ENCODE measurements at places on chromosomes 16 and 17.

DNA sequence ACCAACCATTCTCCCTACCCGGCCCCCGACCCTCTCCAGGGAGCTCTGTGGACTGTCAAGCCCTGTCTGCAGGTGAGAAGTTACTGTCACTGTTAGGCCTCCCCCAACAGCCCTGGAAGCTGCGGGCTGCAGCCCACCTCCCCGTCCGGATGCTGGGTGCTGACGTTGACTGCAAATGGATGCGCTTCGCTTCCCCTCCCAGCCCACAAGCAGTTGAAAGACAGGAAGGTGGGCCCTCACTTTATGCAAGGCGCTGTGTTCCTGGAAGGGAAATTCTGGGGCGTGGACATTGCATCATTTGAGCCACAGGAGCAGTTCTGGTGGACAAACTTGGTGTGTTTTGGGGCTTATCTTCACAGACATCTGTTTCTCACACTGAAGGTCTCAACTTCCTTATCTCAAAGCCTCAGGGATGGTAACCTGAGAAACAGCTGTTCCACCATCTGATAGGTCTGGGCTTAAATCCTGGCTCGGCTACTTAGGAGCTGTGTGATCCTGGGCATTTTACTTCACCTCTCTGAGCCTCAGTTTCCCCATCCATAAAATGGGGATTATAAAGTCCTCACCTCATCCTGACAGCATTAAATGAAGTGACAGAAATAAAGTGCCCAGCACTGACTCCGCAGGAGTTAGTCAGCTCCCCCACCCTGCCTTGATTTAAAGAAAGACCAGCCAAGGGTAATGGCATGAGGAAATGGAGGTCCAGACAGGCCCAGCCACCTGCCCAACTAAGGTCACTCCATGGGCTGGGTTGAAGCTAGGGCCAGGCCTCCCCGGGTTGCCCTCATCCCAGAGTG is 4.6 kb upstream of the DRC7 start:
- no peak for DNase-seq

DNA sequence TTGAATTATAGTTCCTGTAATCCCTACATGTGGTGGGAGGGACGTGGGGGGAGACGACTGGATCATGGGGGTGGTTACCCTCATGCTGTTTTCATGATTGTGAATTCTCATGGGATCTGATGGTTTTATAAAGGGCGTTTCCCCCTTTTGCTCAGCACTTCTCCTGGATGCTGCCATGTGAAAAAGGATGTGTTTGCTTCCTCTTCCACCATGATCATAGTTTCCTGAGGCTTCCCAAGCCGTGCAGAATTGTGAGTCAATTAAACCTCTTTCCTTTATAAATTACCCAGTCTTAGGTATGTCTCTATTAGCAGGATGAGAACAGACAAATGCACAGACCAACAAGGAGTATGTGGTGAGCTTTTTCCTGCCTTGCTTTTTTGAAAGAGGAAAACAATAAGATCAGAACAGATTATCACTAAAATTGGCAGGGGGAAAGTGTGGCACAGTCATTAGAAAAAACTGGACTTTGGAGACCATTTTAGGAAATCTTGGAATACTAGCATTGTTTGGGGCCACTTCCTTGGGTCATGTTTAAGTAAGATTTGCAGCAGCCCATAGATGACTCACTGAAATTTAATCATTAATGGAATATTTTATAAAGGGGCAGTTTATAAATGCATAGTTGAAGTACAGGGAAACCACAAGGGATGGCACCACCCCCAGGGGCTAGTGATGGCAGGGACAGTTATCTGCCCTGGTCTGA is 352.8 kb downstream of the CDH13 start:
- no peak for DNase-seq

DNA sequence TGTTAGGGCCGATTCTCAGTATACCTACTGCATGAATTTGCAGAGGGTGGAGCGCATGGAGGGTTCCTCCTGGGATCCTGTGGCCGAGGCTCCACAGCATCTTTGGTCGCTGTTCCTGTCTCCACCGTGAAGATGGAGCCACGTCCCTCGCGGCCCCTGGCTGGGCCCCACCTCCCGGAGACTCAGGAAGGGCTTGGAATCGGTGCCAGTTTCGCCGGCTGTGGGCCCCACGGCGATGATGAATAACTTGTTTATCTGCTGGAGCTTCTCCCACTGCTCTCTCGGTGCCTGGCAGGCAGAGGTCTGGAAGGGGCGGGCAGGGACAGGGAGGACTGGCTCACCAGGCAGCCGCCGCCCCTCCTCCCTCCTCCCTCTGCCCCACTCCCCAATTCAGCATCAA is 8.1 kb downstream of the SLC5A11 start:
- no peak for DNase-seq

- DNase-seq: no peak
These were observed 9.2 kb downstream of the UBFD1 start for GRCh38 chr16:23566724-23567123.

GRCh38 chr17:8997994-8998628 is 23.2 kb upstream of the NTN1 start:
- DNase-seq: peak; percentile 71

- no peak for DNase-seq
These were observed 712 bp downstream of the TMEM256 start for GRCh38 chr17:7403043-7403726.

DNA sequence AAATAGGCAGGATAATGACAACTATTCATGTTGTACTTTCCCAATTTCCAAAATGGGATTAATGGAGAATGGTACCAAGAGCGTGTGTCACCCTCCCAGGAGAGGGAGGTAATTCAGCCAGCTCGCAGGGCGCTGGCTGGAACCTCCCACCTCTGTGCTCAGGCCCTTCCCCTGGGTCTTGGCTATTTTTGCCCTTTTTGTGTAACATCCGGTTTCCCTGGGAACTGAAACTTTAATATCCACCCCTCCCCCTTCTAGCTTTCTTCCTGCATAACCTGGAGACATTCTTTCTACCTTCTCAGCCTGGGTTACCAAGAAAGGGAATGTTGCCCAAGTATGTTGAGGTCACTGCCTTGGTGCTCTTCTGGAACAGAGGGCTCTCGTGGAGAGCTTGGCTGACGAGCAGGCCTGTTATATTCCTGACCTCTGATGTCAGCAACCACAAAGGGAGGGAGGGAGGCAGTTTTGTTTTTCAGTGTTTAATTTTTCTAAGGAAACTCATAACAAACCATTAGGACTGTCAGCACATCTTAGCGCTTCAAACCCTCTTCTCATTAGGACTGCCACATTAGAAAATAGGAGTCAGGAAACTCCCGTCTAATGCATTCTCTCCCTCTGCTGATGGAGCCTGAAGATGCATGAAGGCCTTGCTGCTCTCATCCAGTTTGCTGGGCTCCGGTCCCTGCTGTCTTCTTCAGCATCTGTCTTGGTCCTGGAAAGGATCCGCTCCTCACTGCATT is 25.6 kb downstream of the ITGB3 start:
- DNase-seq: no peak

- no peak for DNase-seq
These were observed 324.1 kb downstream of the ZFHX3 start for GRCh38 chr16:72723781-72724180.

- DNase-seq: peak; percentile 54
These were observed at the start of gene TTLL6 for GRCh38 chr17:48816774-48817590. TSS of gene TTLL6 (minus strand) at chr17:48817229. CDS start at chr17:48817072, 157 bp downstream.

GRCh38 chr16:81616321-81617020 is 162.6 kb upstream of the PLCG2 start:
- DNase-seq: peak; percentile 54

DNA sequence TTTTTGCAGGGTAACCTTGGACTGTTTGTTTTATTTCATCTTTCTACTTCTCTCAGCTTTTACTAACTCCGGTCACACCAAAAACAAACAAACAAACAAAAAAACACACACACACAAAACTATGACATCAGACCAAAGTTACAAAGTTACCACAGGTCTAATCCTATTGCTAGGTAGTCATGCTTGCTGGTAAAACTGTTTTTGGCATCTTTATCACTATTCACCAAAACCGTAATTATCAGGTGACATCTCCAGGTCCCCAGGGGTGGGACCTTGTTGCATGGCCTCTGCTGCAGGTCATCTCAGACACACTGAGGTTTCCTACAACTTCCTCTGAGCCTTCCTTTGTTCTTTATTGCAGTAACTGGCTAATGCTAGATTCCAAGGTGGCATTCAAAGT is 162.3 kb downstream of the ABCA8 start:
- DNase-seq: no peak

Measured in activated CD8-positive, alpha-beta memory T cell treated with anti-CD3 and anti-CD28 coated beads for 1 hour (primary cell).